ENCODE measurements at places on chromosomes 7 and 10.

- DNase-seq = no peak
These were observed 69.6 kb upstream of the GRM8 start for GRCh38 chr7:127322351-127322750.

DNA sequence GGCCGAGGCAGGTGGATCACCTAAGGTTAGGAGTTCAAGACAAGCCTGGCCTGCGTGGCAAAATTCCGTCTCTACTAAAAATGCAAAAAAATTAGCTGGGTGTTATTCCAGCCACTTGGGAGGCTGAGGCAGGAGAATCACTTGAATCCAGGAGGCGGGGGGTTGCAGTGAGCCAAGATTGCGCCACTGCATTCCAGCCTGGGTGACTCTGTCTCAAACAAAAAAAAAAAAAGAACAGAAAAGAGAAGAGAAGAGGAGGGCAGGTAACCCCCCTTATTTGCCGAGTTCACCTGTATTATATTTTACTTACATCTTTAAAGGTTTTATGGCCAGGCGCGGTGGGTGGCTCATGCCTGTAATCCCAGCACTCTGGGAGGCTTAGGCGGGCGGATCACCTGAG lies 91.7 kb downstream of the RNF216 start:
- DNase-seq = no peak

- no peak for DNase-seq
These were observed 213.5 kb upstream of the TMEM229A start for GRCh38 chr7:124246262-124246863.

GRCh38 chr10:110179220-110179619 lies 28.2 kb upstream of the MXI1 start:
- no peak for DNase-seq

DNA sequence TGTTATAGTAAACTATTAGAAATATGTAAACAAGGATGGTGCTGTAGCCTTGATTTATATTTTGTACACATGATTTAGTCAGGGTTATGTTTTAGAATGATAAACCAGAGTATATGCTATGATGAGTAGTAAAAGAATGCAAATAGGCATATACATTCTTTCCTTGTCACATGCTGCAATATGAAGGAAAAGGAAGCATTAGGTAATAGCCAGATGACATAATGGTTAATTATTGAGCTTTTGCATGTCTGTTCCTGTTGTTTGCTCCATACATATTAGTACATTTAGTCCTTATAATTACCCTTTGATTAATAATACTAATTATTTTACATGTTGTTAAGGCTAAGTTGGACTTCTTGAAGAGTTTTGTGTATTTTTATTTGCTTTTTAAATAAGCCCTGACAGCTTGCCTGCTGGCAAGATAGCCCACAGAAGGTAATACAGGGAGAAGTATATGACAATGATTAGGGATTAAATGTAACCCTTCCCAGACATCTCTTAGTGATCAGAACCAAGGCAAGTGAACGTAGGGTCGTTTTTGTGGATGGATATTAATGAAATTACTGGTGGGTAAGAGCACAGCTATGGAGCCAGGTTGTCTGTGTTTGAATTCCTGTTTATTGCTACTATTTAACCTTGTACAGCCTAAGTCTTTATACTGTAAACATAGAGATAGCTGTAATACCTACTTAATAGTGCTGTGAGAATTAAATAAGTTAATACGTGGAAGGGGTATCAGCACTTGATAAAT lies 68.4 kb downstream of the PHTF2 start:
- DNase-seq = no peak

GRCh38 chr10:109926061-109926745 lies 2.9 kb upstream of the XPNPEP1 start:
- DNase-seq = no peak
